GM04503 (cell line): ENCODE measurements at places on chromosomes 3 and 15.

- no peak for DNase-seq
Measured at GRCh38 chr15:74460298-74460697, 662 bp downstream of the UBL7 start.

GRCh38 chr3:148366743-148367410 lies 330.8 kb upstream of the AGTR1 start:
- DNase-seq, result no peak

DNA sequence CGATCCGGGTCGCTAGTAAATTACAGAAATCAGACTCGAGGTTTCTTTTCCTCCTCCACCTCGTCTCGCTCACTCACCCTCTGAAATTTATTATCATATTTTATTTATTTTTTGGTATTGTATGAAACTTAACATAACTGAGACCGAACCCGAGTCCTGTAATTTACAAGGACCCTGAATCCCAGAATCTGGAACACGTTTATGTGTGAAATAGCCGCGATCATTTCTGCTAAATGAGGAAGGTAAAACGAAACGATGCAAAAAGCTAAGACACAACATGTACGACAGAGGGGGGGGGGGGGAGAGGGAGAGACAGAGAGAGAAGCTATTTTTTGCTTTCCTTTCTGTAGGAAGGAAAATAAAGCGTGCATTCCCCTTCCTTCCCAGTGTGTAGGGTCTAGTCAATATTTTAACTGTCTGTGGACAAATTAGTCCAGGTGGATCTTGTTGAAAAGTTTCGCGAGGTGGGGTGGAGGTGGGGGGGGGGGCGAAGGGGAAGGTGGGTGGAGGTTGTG lies 1.6 kb downstream of the BBX start:
- no peak for DNase-seq

DNA sequence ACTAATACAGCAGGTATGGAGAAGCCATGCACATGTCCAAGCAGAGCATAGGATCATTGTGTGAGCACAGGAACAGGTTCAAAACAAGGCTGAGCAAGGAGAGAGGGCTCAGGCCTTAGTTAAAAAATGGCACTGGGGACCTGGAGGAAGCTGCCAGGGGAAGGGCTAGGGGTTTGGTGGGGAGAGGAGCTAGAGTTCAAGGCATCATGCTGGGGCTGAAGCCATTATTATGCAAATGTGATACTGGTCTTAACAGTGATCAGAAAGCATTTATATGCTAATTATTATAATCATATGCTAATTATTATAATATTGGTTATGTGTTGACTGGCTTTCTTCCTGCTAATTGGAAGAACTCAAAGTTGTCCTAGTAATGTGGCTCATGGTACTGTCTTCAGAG lies 546.0 kb upstream of the CFAP20DC start:
- no peak for DNase-seq

DNA sequence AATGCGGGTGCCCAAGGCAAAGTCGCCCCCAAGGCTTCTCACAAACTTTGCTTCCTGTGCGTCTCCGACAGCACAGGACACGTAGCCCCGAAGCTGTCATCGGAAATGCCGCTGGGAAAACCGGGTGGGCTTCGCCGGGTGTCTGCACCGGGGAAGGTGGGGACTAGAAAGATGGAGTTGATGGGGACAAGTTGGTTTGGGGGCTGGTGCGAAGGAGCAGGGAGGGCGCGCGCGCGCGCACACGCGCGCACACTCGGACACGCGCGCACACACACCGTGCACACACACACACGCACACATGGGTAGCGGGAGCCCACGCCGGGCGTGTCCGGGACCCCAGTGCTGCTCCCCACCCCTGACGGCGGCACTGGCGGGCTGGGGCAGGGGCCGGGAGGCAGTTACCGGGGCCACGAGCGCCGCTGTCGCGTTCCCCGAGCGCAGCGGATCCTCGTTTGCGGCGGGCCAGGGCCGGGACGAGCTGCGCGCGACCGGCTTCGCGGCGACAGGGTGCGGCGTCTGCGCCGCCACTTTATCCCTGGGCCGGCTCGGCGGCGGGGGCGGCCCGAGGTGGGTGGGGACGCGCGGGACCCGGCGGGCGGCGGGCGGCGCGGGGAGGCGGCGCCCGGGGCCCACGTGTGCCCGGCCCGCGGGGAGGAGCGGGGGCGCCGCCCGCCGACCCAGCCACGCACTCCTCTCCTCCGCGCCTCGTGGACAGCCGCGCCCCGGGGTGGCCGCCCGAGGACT lies 539 bp upstream of the MGLL start:
- DNase-seq, result no peak

DNA sequence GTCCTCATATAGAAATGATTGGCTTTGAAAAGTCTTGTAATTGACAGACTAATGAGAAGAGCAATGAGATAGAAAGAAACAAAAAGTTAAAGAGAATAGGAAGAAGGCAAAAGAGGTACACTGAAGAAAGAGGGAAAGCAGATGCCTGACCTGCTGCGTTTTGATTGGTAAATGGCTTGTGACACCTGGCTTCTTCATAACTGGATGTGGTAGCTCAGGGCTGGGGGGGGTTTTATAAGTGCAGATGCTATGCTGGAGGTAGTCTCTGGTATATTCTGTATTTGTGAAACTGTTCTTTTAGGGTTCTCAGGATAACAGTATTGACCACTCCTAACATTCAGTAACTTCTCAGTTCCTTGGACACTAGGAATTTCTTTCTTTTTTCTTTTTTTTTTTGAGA lies 1.4 kb downstream of the STARD9 start:
- no peak for DNase-seq

- peak; percentile 85 for DNase-seq
Measured at GRCh38 chr3:72270072-72270681, 485.2 kb upstream of the PROK2 start.

DNA sequence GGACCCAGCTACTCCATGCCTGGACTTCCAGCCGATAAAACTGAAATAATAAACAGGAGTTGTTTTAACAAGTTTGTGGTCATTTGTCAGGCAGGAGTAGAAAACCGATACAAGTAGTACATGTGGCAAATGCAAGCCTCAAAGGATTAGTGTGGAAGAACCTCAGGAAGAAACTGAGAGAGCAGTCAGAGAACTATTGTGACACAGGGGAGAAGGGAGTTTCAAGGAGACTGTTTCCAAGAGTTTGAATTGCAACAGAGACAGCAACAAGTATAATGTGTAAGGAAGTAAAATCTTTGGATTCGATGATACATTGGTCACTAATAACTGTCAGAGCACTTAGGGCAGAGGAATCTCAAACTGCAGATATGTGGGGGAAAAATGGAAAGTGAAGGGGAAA lies 450.6 kb upstream of the ARHGEF26 start:
- DNase-seq, result no peak

DNA sequence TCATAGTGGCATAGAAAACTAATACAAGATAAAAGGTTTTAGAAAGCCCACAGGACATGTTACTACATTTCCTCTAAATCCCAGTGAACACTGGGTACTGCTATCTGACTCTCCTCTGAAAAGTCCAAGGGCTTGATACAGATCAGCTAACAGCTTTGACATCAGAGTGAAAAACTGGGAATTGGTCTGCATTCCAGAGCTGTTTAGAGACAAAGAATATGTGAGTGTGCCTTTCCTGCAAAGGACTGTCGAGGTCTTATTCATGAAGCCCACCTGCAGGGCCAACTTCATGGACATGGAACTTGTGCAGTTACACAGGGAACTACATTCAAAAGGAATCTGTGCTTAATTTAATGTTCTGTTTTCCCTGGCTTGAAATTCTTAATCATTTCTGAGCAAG lies 5.2 kb upstream of the TMCO5A start:
- DNase-seq, result no peak

DNA sequence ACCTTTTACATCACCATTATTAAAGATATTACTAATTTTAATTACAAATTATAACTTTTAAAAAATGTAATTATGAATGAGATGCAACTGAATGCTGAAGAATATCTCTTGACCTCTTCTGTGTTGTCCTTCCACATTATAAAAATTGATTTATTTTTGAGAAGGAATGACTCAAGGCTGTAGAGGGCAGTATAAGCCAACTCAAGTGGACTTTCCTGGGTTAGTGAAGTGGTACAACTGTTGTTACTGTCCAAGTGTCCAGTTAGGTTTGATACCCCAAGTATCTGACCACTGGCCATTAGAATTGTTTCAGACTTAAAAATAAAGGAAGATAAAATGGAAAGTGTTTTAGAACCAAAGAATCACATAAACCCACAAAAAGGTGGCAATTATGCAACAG lies 51.9 kb downstream of the BBX start:
- DNase-seq, result peak; percentile 11
